ENCODE measurements at places on chromosomes 4 and X.

DNA sequence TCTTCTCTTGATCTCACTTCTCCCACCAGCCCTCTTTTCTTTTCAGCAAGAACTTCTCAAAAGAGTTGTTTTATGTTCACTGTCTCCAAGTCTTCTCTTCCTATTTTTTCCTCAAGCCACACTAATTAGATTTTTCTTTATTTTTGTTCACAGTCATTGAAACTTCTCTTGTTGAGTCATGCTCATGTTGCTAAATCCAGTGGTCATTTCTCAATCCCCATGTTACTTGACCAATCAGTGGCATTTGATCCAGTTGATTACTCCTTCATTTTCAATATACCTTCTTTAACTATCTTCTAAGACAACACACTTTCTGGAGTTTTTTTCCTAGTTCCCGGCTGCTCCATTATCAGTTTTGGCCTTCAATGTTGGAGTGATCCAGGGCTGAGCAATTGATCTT lies 103.1 kb upstream of the LSM6 start:
- DNase-seq: no peak

DNA sequence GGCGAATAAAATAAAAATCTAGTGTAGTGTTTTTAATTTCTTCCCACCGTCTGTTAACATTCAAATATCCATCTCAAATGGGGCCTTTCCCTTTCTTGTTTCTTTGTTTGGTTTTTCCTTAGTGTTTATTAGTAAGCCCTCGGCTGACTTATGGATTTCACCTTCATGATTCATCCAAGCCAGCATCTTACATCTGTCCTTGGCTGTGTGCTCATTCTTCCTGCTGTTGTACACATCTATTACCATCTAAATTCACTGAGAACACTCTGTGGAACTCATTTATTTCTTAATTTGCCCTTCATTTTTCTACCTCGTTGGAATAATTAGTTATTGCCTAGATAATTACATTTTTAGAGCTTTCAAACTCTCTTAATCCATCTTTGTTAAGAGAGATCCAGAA lies 84.9 kb downstream of the SPCS3 start:
- no peak for DNase-seq

DNA sequence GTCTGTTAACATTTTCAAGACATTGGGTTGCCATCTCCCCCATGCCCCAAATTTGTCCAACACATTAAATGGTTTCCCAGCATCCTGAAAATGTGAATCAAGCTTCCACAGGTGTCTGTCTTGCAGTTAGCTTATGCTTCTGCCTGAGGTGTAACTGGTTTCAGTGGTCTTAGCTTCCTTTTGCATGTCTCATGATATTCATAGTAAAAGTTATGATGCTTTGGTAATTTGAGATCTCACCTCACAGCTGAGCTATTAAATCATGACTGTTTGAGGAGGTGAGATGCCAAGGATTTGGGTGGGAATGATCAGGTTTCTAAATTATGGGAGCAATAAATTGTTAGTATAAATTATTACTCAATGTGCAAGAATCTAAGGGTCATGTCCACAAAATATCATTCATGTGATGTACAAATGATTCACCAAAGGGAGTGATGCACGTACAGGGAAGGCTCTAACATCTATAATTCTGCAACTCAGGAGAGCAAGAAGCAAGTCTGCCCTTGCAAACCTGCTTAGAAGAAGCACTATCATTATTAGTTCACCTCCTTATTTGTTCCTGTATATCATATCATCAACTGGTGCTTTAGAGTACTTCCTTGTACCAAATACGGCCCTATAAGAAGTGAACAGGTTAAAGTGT lies 17.1 kb upstream of the RAI2 start:
- no peak for DNase-seq

DNA sequence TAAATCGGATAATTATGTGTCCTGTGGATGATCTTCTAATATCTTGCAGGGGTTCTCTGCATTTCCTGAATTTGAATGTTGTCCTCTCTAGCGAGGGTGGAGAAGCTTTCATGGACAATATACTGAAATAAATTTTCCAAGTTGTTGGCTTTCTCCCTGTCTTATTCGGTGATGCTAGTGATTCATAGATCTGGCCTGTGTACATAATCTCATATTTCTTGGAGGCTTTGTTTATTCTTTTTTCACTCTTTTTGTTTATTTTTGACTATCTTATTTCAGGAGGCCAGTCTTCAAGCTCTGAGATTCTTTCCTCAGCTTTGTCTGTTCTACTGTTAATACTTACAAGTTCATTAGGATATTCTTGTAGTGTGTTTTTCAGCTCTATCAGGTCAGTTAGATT lies 20.7 kb upstream of the CLGN start:
- DNase-seq: no peak

DNA sequence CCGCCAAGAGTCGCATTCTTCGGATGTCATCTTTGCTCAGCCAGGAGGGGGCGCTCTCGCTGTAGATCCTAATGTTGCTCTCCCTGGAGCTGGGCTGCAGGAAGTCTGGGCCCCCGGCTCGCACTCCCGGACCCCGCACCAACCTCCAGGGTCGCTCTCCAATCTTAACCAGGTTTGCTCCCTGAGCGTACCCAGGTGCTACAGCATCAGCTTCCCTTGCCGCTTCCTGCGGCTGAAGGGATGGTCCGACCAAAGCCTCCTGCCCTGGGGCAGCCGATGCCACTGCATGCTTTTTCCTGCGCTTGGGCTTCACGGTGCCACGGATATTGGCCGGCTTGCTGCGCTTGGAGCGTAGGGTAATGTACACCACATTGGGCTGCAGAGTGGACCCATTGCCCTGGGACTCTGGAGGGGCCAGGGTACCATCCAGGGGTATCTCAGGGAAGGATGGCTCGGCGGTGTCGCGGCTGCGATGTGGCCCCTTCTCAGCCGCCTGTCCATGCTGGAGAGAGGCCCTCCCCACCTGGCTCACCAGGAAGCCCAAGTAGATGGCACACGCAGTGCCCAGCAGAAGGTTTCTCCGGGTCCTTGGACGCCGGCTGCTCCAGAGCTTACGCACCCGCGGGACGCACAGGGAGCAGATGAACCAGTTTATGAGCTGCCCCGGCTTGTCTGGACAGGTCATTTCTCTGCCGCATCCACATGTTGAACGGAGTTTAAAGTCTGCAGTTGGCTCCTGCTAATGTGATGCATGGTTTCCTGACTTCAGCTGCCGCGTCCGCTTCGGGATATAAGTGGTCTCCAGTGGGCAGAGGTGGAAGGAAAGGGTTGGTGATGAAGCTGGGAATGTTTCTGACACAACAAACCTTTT lies 1.9 kb downstream of the GASK1B start:
- DNase-seq: no peak

GRCh38 chr4:56301181-56301996 lies 85.9 kb downstream of the AASDH start:
- DNase-seq: peak; percentile 32

DNA sequence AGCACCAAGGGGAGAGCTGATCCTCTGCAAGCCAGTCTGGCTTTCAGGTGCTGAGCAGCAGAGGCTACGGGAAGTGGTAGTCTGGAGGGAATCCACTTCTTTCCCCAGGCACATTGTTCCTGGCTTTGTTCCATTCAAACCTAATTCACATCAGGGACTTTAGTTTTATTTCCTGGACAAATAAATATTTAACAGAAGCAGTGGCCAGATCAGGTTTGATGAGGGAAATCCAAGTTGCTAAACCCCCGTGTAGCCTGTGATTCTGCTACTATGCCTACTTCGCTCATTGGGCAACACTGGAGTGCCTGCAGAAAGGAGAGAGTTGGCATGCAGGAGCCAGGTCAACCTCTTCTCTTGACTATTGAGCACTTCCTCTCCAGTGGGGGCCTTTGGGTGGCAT lies 13.8 kb upstream of the STBD1 start:
- no peak for DNase-seq

DNA sequence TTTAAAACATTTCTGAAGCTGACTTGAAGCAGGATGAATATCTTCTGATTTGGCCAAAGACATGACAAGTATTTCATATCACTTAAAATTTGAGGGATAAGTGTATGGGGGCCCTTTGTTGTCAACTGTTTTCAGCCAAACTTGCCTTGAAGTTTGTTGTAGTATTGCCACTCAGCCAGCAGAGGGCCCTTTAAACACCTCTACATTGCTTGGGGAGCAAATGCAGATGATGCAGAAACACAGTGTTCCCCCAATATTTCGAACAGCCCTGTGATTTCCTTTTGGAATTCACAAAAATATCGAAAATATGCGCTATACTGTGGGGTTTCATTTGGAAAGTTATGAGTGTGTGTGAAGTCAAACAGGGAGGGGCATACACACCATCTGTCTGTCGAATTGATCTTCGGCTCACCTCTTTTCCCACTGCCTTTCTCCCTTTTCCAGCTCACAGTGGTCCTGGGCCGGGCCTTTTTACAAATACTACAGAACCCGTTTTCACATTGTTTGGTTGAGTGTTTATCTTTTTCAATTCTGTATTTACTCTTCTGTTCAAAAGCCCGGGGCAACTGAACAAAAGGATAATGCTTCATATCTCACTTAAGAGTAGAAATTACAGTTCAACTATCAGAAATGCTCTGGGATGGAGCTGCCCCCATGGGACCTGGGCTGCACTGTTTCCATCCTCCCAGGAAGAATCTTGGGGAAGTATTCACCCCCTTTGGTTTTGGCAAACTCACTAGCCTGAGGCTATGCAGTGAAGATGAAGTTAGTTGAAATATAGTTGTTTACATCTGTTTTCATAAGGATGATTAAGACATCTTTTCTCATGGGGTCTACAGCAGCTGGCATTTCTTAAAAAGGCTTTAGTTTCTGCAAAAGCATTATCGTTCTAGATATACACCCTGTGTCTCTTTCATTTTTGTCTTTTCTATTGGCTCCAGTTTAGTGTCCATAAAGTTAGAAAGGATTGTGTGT lies 137.6 kb downstream of the EGF start:
- DNase-seq: peak; percentile 24

DNA sequence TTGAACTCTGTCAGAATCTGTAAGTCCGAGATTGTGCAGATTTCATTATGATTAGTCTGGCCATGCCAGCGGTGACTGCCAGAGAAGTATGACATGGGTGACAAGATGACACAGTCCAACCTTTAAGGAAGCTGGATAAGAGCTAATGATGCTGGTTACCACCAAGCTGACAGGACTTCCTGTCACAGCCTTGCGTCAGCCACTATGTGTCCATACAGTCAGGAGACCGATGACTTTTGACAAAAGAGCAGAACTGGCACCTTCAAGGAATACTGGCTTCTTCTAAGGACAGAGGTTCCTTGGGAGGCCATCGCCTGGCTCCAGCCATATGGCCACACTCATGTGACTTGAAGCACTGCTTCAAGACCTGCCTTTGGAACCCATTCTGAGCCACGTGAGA lies 67.2 kb upstream of the TFDP3 start:
- no peak for DNase-seq

DNA sequence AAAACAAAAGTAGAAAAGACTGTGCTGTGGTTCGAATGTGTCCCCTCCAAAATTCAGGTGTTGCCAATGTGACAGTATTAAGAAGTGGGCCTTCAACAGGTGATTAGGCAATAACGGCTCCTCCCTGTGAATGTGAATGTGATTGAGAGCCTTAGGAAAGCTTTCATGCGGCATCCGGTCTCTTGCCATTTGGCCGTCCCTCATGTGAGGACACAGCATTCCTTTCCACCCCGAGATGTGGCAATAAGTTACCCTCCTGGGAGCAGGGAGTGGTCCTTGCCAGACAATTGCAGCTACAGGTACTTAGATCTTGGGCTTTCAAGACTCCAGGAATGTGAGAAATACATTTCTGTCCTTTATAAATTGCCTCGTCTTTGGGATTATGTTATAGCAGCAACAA lies 129.3 kb downstream of the CPEB2 start:
- no peak for DNase-seq

GRCh38 chr4:59689149-59689548 lies 1511.0 kb upstream of the ADGRL3 start:
- DNase-seq: no peak

- DNase-seq: no peak
Measured at GRCh38 chr4:147599769-147600168, 17.4 kb upstream of the TMEM184C start.

GRCh38 chrX:39854772-39855747 lies 242.7 kb downstream of the BCOR start:
- DNase-seq: peak; percentile 51

- no peak for DNase-seq
Measured at GRCh38 chrX:370963-371745, 15.6 kb downstream of the PPP2R3B start.

DNA sequence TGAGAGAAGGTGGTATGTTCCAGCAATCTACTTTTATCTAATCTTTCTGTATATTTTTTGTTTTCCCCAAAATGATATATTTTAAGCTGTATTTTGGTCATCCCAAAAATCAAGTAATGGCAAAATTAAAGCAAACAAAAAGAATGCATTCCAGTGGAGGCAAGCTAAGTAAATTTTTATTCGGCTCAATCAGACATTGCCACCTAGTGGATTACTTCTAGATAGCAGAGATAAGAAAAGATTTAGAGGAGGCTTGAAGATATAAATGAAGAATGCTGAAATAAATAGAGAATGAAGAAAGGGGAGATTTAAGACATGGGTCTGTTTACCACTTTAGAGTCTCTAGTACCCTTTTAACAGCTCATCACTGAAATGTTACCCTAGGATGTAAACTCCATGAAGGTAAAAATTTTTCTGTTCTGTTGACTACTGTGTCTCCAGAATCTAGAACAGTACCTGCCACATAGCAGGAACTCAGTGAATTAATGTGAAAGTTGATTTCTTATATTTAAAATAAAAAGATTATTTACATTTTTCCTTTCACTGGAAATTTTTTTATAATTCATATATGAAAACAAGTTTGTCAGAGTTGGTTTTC lies 110.9 kb upstream of the ANK2 start:
- no peak for DNase-seq

DNA sequence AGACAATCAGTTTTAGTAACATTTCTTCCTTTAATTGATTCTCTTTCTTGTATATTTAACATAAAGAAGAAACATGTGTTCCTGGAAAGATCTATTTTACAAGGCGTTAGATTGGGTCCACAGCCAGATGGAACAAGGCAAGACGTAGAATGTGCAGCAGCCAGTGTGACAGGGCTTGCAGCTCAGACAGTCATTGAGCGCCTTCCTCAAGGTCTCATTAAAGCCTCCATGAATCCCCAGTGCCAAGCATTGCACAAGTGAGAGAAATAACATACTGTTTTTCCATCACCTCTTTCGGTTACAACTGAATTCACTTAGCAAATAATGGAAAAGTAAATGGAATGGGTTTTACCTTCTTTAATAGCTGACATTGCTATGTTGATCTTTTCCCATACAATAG lies 292.5 kb downstream of the USP46 start:
- DNase-seq: no peak

- no peak for DNase-seq
Measured at GRCh38 chrX:96372313-96373046, 312.2 kb upstream of the DIAPH2 start.

GRCh38 chr4:2871466-2871865 lies 27.8 kb downstream of the ADD1 start:
- no peak for DNase-seq

DNA sequence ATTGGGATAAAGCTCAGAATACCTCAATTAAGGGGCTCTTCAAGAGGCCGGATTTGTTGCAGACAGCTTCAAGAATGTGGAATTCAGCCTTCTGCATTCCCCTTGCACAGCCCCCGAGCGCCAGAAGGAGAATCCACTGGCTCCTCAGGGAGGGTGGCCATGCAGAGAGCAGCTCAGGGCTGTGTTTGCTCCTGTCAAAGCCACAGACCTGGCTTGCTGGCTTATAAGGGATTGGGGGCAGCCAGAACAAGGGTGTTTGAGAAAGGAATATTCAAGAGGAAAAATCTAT lies 36.8 kb downstream of the ING2 start:
- no peak for DNase-seq

GRCh38 chr4:148901075-148901705 lies 459.0 kb upstream of the NR3C2 start:
- DNase-seq: no peak

- no peak for DNase-seq
Measured at GRCh38 chr4:163895378-163896005, 401.0 kb downstream of the TMA16 start.

Measured in stimulated activated CD4-positive, alpha-beta T cell treated with anti-CD3 and anti-CD28 coated beads, Interleukin-1b, Interleukin-23, amount 100 ng/mL, for 1 hour (primary cell).